ENCODE measurements at places on chromosomes 3 and 15. TPM values are rescaled to one million over a fixed set of nuclear protein-coding genes. Genes with fewer than 3 reads are reported as not detected.

RAB27A gene
- 99.9 TPM for total RNA-seq

- no peak for DNase-seq
Observed at GRCh38 chr3:10466186-10466585, 39.2 kb downstream of the ATP2B2 start.

BBX gene
- total RNA-seq: 38.9 TPM

GRCh38 chr3:25381083-25381482 lies 47.0 kb upstream of the RARB start:
- no peak for DNase-seq

DNA sequence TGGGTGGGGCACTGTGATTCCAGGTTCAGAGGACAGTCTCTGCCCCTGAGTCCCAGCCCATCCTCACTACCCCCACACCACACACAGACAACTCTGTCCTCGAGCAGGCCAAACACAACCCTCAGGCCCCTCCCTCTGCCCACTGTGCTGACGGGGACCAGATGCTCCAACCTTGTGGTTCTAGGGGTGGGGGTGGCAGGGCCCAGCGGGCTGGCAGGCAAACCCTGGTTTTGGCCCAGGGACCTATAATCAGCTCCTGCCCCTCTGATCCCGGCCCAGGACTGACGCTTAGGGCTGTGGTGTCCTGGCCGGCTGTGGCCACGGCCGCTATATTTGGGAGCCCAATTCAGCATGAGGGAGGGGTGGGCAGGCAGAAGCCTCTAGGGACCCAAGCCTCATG lies 5.0 kb upstream of the MYL3 start:
- no peak for DNase-seq

DNA sequence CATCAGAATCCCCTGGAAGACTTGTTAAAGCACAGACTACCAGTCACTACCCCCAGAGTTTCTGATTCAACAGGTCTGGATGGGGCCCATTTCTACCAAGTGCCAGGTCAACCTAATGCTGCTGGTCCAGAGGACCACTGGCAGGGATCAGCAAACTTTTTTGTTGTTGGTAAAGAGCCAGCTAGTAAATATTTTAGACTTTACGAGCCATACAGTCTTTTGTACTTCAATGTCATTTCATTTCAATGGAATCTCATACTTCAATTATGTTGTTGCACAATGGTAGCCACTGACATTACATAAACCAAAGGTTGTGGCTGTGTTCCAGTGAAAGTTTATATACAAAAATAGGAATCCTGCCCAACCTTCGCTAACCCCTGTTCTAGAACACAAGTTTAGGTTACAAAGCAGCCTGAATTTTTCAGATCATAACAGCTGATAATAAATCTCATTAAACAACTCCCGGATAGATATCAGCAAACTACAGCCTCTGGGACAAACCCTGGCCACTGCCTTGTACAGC lies 28.7 kb downstream of the ULK4 start:
- DNase-seq: no peak

DNA sequence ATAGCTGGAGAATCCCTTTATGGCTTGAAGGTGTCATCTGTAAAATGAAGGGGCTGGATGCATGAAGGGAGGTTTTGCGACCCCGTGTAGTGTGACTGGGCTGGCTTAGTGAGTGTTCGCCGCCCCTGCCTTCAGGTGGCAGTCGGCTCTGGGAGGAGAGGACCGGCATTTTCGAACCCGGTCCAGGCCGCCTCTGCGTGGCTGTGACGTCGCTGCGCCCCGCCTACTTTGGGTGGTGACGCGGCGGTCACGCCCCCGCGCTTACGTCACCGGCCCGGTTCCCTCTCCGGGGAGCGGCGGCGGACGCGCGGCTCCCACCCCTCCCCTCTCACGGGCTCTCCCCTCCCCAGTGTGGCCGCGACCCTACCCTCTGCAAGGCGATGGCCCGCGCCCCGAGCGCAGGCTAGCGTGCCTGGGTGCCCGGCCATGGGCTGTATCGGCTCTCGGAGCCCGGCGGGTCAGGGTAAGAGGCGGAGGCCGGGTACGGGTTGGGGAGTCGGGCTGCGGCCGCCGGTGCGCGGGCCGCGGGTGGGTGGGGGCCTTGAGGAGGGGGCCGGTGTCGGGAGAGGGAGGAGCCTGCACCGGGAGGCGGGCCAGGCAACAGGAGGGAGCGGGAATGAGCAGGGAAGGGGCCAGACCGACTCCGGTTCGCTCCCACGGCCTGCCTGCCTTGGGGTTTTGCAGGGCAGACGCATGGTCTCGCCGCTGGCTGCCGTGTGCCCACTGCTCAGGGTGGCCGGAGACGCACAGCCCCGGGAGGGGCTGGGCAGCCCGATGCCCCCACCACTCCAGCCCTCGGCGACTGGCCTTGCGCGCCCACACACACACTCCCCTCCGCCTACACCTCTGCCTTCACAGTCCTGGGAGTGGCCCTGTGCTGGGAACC lies 1.5 kb upstream of the FAM131A start:
- DNase-seq: peak; percentile 87

MME gene
- not detected for total RNA-seq

- no peak for DNase-seq
Observed at GRCh38 chr3:192907784-192908183, 9.9 kb downstream of the MB21D2 start.

AGTR1 gene
- not detected for total RNA-seq

RPL32 gene
- 1,730 TPM for total RNA-seq

DNA sequence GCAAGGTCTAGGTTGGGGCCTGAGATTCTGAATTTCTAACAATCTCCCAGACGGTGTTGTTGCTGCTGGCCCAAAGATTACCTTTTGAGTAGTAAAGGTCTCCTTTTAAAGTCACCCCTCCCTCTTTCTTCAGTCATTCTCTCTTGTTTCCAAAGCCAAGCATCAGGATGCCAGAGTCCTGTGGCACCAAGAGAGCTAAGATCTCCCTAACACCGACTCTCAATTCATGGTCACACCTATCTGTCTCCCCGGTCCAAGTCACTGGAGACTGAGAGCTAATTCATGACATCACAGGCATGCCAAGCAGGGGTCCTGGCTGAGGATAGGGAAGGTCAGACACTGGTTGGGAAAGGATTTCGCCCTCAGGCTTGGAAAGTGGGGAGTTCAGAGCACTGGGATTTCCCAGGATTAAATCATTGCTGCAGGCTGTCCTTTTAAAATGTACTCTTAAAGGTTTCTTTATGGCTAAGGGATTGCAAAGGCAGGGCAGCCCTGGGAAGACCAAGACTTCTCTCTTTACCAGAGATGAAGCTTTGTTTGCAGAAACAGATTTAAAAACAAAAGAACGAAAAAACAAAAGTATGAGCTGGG lies 7.3 kb downstream of the SHOX2 start:
- DNase-seq: no peak

DNA sequence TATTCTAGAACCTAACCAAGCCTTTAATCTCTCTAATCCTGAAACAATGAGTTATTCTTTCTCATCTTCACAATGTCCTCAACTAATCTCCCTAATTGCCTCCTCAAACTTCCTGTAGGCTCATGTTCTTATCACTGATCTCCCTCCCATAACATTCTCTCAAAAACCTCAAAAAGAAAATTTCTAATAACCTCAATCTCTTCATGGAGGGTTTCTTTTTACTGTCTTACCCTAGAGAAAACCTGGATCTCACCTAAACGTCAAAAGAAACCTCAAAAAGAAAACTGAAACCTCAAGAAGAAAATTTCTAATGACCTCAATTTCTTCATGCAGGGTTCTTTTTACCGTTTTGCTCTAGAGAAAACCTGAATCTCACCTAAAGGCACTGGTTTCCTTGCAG lies 150.2 kb downstream of the GSK3B start:
- DNase-seq: no peak

- DNase-seq: no peak
Observed at GRCh38 chr3:72465853-72466252, 382.4 kb downstream of the SHQ1 start.

DNA sequence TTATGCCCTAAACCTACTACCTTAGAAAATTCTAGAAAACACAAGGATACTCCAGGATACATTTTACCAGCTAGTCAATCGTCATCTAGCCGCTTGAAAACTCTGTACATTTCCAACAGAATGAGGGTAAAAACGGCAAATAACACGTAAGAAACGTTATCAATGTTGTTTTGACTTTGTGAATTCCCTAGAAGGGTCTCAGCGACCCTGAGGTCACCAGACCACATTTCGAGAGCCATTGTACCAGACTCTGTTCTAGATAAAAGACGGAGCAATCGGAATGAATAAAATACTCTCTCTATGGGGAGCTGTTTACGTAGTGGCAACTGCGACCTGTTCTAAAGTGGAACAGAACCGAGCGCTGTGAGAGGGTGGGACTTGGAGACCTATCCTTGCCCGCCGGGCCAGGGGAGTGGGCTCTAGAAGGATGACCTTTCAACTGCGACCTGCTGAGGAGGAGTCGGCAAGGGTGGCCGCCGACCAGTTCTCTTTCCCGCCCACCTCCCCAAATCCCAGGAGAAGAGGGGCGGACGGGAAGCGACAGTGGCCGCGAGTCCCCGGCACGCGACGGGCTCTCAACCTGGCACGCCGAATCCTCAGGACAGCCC lies 778 bp upstream of the AP4E1 start:
- DNase-seq: peak; percentile 58

- DNase-seq: no peak
Observed at GRCh38 chr3:138199851-138200250, 12.8 kb downstream of the ARMC8 start.

C2CD4A gene
- 0.23 TPM for total RNA-seq

- DNase-seq: no peak
Observed at GRCh38 chr15:31504462-31504839, 177.8 kb downstream of the KLF13 start.

DNA sequence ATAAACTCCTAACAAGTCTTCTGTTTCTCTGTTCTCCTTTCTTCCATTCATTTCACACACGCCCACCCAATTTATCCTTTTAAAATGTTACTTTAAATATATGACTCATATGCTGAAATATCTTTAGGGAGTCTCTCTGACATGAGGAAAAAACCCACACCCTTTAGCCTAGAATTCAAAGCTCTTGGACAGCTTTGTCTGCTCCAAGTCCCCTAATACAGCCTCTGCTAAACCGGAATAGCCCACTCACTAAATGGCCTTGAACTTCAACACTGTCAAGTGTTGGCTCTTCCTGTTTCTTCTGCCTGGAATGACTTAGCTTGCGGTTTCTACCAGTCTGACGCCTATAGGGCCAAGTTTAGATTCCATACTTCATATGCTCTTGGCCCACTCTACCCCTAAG lies 3.3 kb upstream of the CD96 start:
- DNase-seq: no peak
